ENCODE measurements at places on chromosomes 1 and 21. TPM values are rescaled to one million over a fixed set of nuclear protein-coding genes. Genes with fewer than 3 reads are reported as not detected.

The DMRTA2 gene
- total RNA-seq = not detected

DNA sequence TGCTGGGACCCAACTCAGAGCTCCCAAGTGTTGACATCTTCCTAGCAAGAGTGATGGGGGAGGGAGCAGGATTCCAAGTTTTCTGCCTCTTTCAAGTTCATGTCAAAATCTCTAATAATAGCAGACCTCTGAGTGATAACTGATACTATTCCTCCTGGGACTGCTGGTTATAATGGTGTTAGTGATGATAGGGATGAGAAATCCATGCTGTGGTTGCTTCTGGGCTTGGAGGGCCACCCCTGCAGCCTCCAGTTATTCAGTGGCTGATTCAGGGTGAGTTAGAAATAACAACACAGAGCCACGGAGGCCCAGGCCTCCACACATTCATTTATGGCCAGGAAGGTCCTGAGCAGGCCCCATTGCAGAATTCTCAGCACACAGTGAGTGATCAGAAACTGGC, 40.6 kb upstream of the ARTN start:
- DNase-seq = no peak

GRCh38 chr1:154962156-154962749, 671 bp upstream of the PYGO2 start:
- DNase-seq = no peak

The PRRX1 gene
- 75.7 TPM for total RNA-seq

- DNase-seq = no peak
Observed at GRCh38 chr1:235468970-235469369, 35.3 kb downstream of the B3GALNT2 start.

DNA sequence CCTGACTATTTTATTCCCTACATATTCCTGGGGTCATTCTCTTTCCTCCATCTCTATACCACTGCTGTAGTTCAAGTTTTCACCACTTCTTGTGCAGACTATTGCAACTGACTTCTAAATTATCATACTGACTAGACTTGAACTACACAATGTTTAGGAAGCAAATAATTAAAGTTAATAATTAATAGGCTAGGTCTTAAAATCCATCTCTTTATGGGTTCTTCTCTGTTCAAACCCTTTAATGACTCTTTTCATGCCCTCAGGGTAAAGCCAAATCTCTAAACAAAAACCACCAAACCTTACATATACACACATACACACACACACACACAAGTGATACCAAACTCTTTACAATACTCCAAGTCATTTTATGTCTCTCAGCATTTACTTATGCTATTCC, 22.3 kb upstream of the MOB3C start:
- DNase-seq = no peak

DNA sequence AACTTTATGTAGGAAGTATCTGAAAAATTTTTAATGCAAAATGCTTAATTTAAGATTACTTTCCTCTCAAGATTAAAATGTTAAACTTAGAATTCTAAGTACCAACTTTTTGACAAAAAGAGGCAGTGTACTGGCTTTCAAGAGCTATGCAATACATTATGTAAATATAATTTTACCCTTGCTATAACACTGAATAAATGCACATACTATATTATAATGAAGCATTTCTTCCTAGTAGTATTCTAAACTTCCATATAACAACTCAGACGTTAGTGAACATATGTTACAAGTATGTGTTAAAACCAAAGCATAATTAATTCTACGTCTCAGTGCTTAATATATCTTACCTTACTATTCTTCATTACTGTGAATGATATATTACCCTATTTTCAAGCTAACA, 58.5 kb downstream of the RGS21 start:
- DNase-seq = no peak

- DNase-seq = no peak
Observed at GRCh38 chr1:89657886-89658285, 25.0 kb downstream of the LRRC8C start.

DNA sequence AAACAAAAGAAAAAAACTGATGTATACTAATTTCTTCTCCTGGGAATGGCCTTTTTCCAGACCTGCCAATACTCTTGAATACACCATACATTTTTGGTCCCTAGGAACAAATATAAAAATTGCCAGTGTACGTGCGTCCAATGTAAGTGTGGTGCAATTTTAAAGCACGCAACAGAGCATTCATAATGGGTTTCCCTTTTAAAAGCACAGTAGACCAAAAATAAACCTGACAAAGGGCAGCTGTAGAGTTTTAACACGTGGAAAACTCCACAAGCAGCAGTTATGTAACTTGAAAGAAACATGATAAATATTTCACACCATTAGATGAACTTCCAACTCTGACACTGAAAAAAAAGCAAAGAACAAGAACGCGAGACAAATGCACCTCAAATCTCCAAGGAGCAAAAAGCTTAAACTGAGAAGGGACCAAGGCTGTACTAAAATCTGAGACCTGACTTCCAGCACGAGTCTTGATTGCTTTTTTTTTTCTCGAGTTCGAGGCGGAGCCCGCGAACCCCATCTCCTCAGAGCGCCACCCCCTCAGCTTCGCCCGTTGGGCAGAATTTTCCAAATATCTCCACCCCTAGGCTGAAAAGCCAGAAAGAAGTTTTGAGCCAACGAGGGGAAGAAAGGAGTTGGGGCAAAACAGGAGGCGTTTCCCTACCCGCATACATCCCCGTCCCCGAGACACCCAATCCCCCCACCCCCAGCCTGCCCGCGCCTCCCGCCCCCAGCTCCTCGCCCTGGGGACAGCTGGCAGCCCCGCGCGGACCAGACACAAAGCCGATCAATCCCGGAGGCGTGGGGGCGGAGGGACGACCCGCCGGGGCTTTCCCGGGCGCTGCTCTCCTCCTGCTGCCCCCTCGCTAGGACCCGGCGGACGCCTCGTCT, at the start of gene JAM2:
TSS of gene JAM2 (plus strand) at position 599 of the 891 bp plus-strand sequence. CDS start 564 bp downstream, outside the sequence.
- DNase-seq = no peak

DNA sequence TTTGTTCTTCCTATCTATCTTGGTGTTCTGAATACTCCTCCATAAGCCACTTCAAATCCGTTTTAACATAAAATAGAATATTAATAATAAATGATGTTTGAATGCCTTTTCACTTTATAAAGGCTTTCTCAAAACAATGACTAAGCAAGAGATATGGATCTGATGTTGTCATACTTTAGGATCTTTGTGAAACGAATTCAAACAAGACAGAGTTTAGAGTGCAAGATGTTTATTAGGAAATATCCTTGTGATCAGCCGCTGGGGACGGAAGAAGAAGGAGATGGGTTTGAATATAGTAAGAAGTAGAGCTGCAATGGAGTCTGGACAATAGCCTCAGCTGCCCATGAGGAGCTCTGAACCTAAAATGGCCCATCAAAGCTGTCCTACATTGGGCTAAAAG, 351.8 kb downstream of the NEGR1 start:
- no peak for DNase-seq

The OR14C36 gene
- not detected for total RNA-seq

Measured in breast epithelium (tissue), 4 donors.